ENCODE measurements at places on chromosomes 11 and 22.
A peak's percentile ranks its signal among the peaks of the same experiment; 100 is the strongest.

- DNase-seq: peak; percentile 39
Measured at GRCh38 chr22:25048659-25049647, 96.4 kb downstream of the KIAA1671 start.

DNA sequence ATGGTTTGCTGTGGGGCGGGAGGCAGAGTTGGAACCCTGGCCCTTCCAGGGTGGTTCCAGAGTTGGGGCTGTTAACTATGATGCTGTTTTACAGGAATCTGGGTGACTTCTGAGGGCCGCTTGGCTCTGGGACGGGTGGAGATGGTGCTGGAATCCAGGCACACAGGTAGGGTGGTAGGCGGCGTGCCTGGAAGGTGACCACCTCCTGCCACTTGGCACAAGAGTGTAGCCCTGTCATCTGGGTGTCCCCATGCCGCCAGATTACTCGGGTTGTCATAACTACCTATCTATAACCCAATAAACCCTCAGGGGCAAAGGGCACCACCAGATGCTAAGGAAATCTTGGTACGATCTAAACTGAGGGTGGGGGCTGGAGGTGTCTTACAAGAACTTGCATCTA lies 1.3 kb downstream of the CARS1 start:
- no peak for DNase-seq

DNA sequence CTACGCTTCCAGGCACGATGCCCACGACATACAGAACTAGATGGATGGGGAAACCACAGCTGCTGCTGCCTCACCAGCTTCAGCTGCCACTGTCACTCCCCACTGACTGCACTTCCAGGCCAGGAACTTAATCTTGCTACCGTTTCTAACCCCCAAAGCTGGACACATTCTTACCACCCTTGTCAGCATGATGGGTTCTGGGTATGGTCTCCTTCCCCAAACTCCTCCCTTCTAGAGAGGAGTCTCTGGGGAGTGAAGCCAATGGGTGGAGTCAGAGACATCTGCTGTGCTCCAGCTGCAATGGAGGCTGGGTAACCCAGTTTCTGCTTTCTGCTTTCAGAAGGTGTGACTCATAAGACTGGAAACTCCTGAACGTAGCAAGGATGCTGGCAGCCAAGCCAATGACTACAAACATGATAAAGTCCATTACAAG lies 87.0 kb upstream of the THY1 start:
- DNase-seq: peak; percentile 93

- DNase-seq: peak; percentile 56
Measured at GRCh38 chr11:112289588-112290492, 29.2 kb upstream of the PLET1 start.

DNA sequence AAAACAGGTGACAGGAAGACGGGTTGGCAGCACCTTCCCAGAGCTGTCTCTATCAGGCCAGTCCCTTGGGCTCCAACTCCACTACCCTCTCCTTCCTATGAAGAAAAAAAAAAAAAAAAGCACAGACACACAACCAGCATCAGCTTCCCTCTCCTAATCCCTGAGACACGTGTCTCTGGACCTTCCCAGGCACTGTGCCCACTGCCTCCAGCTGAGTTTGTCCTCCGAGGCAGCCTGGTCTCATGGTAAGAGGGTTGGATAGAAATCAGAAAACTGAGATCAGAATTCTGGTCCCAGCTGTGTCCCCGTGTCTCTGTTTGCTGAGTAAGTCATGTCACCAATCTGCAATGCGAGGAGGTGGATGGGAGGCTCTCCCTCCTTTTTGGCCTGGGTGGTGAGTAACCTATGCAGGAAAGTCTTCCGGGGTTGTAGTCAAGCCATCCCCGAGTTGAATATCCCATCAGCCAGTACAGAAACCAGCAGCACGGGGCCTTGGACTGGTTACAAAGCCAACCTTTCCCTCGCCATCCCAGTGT lies 193.7 kb upstream of the TBCEL start:
- no peak for DNase-seq

GRCh38 chr11:662689-663274 lies 25.7 kb downstream of the DRD4 start:
- DNase-seq: peak; percentile 46

DNA sequence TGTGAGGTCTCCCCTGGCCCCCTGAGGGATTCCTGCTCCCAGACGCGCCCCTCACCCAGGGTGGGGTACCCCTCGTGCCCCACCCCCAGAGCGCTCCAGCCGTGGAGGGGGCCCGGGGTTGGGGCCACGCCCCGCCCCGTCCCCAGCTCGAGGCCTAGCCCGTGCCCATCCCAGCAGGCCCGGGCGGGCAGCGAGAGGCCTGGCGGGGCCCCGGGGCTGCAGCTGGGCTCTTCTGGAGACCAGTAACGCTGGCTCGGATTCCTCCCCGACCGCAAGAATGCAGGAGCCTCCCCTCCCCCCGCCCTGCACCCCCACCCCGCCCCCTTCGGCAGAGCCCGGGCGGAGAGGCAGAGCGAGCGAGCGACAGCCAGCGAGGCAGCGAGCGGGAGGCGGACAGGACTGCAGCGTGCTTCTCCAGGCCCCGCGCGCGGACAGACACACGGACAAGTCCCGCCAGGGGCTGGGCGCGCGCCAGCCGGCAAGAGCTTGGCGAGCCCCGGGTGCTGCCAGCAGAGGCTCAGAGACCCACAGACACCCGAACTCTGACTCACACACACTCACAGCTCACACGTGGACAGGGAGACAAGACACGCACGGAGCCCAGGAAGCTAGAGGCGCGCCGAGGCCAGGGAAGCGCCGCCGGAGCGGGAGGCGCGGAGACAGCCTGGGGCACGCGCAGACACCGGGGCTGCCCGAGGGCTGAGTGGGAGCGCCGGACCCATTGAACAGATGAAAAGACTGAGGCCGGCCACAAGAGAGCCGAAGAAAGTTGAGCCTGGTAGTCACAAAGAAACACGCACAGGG lies 15.2 kb downstream of the BCL9L start:
- DNase-seq: peak; percentile 83
